ENCODE measurements at places on chromosomes 3 and 15.

DNA sequence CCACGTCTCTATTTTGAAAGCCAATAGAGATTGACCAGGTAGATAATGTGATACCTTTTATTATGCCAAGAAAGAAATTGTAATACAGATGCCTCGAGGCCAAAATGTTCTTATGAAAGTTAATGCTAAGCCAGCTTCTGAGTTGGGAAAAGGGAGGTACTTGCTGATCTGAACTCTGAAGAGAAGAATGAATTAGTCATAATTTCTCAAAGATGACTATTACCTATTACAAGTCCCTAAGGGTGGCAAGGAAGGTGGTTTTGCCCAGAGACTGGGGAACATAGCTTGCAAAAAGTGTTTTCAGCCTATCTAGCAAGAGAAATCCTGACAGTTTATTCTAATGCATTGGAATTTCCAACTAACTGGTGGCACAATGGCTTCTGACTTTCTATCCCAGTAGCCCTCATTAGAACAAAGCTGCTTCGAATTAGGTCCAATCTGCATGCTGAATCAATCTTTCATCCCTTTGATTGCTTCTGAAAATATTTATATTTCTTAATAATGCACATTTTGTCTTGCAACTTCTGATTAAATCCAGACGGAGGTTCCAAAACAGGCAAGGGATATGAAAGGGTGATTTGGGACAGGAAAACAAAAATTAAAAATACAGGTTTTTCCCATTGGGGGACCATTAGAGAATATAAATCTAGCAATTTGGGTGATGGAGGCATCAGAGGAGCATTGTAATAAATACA is 17.7 kb upstream of the NR2F2 start:
- peaks cover 2% of the 10 kb centered on the region for H3K36me3 ChIP-seq
- peaks cover 50% of the 10 kb centered on the region for H3K4me1 ChIP-seq
- no peak for DNase-seq
- no peaks in the 10 kb centered on the region for H3K27me3 ChIP-seq
- no peak overlapping the region for H3K4me3 ChIP-seq
- peak overlapping the region; percentile 2 for H3K27ac ChIP-seq

GRCh38 chr3:73379465-73379864 is 245.3 kb downstream of the PDZRN3 start:
- no peak overlapping the region for H3K27ac ChIP-seq
- DNase-seq = no peak
- H3K4me3 ChIP-seq = no peak overlapping the region

GRCh38 chr3:20056725-20057611 is 16.7 kb downstream of the KAT2B start:
- DNase-seq = no peak
- no peak overlapping the region for H3K27ac ChIP-seq
- no peaks in the 10 kb centered on the region for H3K36me3 ChIP-seq
- no peaks in the 10 kb centered on the region for H3K27me3 ChIP-seq
- peaks cover 3% of the 10 kb centered on the region for H3K4me1 ChIP-seq
- H3K4me3 ChIP-seq = no peak overlapping the region

DNA sequence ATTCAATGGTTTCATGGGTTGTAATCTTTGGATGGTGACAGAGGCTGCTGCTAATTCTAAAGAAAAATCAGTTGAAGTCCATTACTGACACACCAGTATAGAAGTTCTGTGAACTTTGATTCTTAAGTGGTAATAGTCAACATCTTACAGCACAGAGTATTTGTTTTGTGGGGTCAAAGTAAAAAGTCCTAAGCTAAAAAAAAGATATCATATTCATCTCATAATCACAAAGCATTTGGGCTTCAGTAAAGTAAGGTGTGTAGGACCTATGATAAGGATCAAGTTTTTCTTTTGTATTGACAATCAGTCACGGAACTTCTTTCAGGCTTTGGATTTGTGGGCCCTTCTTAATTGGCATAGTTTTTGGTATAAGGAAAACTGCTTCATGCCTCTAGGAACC is 1.1 kb downstream of the ASTE1 start:
- H3K27ac ChIP-seq = peak overlapping the region; percentile 96
- H3K27me3 ChIP-seq = no peaks in the 10 kb centered on the region
- H3K4me1 ChIP-seq = peaks cover 36% of the 10 kb centered on the region
- peak overlapping the region; percentile 85 for H3K4me3 ChIP-seq
- peaks cover 17% of the 10 kb centered on the region for H3K36me3 ChIP-seq

- peaks cover 20% of the 10 kb centered on the region for H3K36me3 ChIP-seq
- peaks cover 20% of the 10 kb centered on the region for H3K4me1 ChIP-seq
- H3K4me3 ChIP-seq = peak overlapping the region; percentile 91
- H3K27ac ChIP-seq = peak overlapping the region; percentile 97
- H3K27me3 ChIP-seq = no peaks in the 10 kb centered on the region
These were observed 913 bp downstream of the IMPDH2 start for GRCh38 chr3:49028298-49028672.

DNA sequence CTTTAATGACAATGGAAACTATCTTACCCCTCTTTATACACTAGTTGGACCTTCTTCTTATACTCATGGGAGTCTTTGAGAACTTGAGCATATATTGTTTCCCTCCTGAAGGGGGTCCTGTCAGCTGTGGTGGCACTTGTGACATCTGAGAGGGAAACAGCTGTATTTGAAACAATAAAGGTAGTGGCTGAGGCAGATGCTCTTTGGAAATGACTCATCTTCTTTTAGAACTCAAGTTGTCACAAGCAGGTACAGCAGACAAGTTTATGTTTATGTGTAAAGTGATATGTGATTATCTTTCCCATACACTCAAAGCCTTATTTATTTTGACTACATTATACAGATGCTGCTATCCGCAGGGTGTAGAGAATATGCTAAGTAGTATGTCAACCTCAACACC is 220.0 kb upstream of the GRM7 start:
- H3K27me3 ChIP-seq = no peaks in the 10 kb centered on the region
- no peaks in the 10 kb centered on the region for H3K36me3 ChIP-seq
- no peak overlapping the region for H3K27ac ChIP-seq

- H3K4me3 ChIP-seq = no peak overlapping the region
- DNase-seq = no peak
- no peaks in the 10 kb centered on the region for H3K36me3 ChIP-seq
- H3K27ac ChIP-seq = no peak overlapping the region
These were observed 602 bp upstream of the ATP2B2 start for GRCh38 chr3:10505791-10506585.

DNA sequence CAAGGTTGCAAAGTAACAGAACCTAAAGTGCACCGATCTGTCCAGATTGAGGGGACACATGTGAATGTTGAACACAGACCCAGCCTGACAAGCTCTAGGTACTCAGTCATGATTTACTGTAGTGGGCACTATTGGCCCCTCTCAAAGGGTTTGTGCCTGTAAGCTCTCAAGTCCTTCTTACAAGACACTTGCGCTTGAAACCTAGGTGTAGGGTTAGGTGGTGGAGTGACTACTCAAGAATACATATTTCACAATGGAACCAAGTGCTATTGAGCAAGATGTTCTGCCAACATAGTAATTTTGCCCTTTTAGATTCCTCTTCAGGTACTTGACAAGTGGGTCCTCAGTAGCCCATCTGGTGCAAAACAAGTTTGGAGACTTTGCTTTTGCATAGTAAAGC is 169.9 kb downstream of the AKAP13 start:
- H3K36me3 ChIP-seq = peaks cover 16% of the 10 kb centered on the region
- no peak for DNase-seq
- no peak overlapping the region for H3K27ac ChIP-seq
- peaks cover 5% of the 10 kb centered on the region for H3K4me1 ChIP-seq

GRCh38 chr3:185362850-185363661 is at the start of gene MAP3K13:
Gene MAP3K13, plus strand, starts transcription at chr3:185363136. Its CDS starts 65,446 bp downstream, at chr3:185428582.
- H3K4me1 ChIP-seq = peaks cover 27% of the 10 kb centered on the region
- H3K27me3 ChIP-seq = peaks cover 14% of the 10 kb centered on the region
- H3K4me3 ChIP-seq = peak within 1 kb of the TSS; percentile 80
- H3K36me3 ChIP-seq = no peaks in the 10 kb centered on the region
- peak within 1 kb of the TSS; percentile 96 for H3K27ac ChIP-seq
- peak; percentile 56 for DNase-seq

DNA sequence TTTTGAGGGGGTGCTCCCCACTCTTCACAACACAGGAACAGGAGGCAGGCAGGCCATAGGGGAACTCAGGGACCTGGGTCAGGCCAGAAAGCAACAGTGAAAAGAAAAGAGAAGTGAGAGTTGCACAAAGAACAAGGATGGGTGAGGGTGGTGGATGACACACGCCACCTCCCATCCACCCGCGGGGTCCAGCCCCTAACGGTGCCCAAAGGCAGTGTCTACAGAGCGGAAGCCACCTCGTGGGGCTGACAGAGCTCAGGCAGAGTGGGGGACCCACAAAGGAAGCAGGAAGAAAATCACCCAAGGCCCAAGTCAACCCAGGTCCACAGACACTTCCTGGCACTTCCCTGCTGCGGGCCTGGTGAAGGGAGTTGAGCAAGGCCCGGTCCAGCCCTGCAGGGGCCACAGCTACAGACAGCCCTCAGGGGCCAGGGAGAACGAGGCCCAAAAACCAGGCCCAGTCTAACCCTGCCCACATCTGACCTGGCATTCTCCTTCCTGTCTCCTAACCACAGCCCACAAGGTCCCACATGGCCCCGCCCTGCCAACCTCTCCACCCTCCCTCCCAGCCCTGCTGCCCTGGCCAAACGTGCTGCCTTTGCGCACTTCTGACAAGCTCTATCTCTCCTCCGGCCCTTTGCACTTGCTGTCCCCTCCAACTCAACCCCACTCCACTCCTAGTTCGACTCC is 5.9 kb downstream of the NUP210 start:
- peaks cover 5% of the 10 kb centered on the region for H3K4me1 ChIP-seq
- no peak for DNase-seq

- H3K27ac ChIP-seq = no peak overlapping the region
- H3K27me3 ChIP-seq = peaks cover 5% of the 10 kb centered on the region
- H3K4me3 ChIP-seq = no peak overlapping the region
- peaks cover 26% of the 10 kb centered on the region for H3K4me1 ChIP-seq
- H3K36me3 ChIP-seq = peaks cover 1% of the 10 kb centered on the region
These were observed 11.2 kb downstream of the ATP8B4 start for GRCh38 chr15:50107591-50108408.

- H3K4me1 ChIP-seq = peaks cover 2% of the 10 kb centered on the region
- DNase-seq = no peak
- H3K4me3 ChIP-seq = peak overlapping the region; percentile 68
These were observed 1.0 kb downstream of the XYLB start for GRCh38 chr3:38347421-38348200.

GRCh38 chr3:180594631-180595558 is 7.1 kb upstream of the TTC14 start:
- peaks cover 60% of the 10 kb centered on the region for H3K27me3 ChIP-seq
- H3K36me3 ChIP-seq = no peaks in the 10 kb centered on the region
- DNase-seq = no peak
- no peak overlapping the region for H3K27ac ChIP-seq

DNA sequence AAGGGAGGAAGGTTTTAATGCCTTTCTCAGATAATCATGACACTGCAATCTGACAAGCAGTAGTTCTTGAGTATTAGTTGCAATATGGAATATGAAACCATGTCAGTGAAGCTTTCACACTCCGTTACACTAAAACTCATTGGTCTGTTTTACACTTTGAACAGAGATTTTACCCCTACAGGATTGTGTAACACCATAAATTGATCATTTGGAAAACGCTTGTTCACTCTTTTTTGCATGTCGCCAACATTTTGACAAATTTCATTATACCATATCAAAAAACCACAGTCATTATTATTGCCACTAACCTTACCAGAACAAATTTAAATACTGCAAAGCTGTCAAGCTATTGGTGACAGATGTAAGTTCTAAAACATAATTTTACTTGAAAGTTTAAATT is 404.8 kb upstream of the THBS1 start:
- H3K27ac ChIP-seq = no peak overlapping the region
- no peak for DNase-seq
- H3K4me3 ChIP-seq = no peak overlapping the region
- H3K4me1 ChIP-seq = peaks cover 52% of the 10 kb centered on the region
- no peaks in the 10 kb centered on the region for H3K36me3 ChIP-seq

GRCh38 chr15:39084674-39085530 is 496.0 kb upstream of the THBS1 start:
- no peaks in the 10 kb centered on the region for H3K36me3 ChIP-seq
- no peak overlapping the region for H3K4me3 ChIP-seq
- peaks cover 11% of the 10 kb centered on the region for H3K4me1 ChIP-seq
- H3K27me3 ChIP-seq = no peaks in the 10 kb centered on the region

- no peaks in the 10 kb centered on the region for H3K4me1 ChIP-seq
- no peak overlapping the region for H3K4me3 ChIP-seq
These were observed 93.5 kb downstream of the WDR72 start for GRCh38 chr15:53665930-53666329.

- peaks cover 12% of the 10 kb centered on the region for H3K27me3 ChIP-seq
- H3K4me3 ChIP-seq = peak overlapping the region; percentile 95
- peaks cover 40% of the 10 kb centered on the region for H3K4me1 ChIP-seq
- peak overlapping the region; percentile 98 for H3K27ac ChIP-seq
These were observed 730 bp downstream of the HIGD1A start for GRCh38 chr3:42803414-42804105.

- H3K4me1 ChIP-seq = no peaks in the 10 kb centered on the region
- no peak for DNase-seq
- H3K4me3 ChIP-seq = no peak overlapping the region
- H3K27me3 ChIP-seq = no peaks in the 10 kb centered on the region
These were observed 27.6 kb upstream of the P2RY13 start for GRCh38 chr3:151356794-151357462.
